ENCODE measurements at places on chromosomes 7 and 10.
A peak's percentile ranks its signal among the peaks of the same experiment; 100 is the strongest.

DNA sequence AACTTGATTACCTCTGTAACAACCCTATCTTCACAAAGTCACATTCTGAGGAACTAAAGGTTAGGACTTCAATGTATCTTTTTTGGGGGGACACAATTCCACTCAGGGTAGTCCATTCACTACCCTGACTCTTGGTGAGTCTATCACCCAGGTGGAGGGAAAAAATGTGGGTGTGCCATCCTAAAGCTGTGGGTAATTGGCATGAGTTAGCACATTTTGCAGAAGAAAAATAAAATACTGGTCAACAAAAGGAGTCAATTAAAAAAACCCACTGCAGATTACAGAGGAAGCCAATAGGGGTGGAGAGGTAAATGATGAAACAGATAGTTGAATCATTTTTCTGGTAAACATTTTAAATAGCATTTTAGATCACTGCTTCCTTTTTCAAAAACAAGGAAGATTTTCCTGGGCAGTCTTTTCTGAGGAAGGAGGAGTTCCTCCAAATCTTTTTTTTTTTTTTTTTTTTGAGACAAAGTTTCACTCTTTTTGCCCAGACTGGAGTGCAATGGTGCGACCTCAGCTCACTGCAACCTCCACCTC, 5.1 kb upstream of the BLVRA start:
- no peak for DNase-seq

- DNase-seq, result no peak
These were observed 637.9 kb downstream of the NXPH1 start for GRCh38 chr7:9071160-9071762.

DNA sequence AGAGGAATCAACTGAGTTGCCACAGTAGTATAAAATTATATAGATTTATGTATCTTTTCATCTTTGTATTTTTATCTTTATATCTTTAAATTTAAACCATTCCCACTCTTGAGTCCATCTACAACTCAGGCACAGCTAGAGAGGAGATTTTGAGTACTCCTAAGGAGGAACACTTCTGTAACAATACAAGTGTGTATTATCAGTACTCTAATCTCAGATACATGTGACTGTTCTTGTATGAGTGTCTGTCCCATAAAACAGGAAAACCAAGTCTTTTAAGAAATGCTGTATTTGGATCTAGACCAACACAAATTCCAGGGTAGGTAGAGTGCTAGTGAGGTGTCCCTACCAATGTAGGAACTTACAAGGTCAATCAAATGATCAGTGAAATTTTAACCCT, 1428.0 kb upstream of the LRRTM3 start:
- DNase-seq, result no peak

GRCh38 chr10:11329062-11329673, 282.3 kb downstream of the USP6NL start:
- DNase-seq, result no peak

DNA sequence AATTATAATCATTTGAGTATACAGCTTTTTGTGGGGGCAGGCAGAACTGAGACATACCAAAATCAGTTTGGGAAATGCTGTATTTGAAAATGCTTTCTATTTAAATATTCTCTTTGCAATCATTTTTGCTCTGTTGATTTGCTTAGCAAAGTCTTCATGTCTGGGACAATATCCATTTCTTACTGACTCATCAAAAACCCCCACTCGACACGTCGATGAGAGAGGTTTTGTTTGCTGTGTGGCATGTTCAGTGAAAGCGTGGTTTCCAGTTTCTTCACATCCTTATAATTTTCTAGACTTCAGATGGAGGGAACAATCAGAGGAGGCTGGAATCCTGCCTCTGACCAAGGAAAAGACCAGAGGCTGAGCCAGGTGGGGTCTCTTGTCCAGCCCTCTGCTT, 28.9 kb downstream of the HTRA1 start:
- DNase-seq, result no peak

DNA sequence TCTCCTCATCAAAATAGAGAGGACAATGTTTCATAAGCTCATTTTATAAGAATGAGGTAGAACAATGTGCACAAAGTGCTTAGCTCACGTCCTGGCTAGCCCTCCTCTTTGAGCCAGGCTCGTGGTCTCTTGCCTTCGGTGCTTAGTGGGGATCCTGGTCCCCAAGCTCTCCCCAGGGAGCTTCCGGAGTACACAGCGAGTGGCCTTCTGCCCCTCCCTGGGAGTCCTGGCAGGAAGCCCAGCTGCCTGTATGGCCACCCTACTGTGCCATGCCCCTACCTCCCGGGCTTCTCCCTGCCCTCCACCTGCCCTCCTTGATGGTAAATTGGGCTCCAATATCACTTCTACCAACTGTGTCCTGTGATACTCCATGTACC, 868 bp downstream of the MYO1G start:
- DNase-seq, result no peak

DNA sequence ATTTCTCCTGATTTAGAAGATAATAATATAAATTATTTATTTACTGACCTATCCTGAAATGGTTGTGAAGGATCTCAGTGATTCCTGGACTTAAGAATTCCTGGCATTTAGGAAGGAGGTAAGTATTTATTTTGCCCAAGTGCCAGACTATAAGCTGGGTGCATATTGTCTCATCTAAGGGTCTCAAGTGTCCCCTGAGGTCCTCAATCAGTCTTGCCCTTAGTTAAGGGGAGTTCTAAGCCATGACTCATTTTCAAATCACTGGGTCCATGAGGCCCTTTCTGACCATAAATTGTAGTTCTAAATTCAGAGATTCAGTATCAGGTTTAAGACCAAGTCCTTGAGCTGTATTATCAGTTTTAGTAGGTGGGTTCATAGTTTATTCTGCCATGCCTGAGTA, 251.6 kb upstream of the MEOX2 start:
- DNase-seq, result no peak

- no peak for DNase-seq
These were observed 22.4 kb downstream of the NAMPT start for GRCh38 chr7:106262221-106262881.

- DNase-seq, result no peak
These were observed 295.3 kb upstream of the COBL start for GRCh38 chr7:51611937-51612336.

GRCh38 chr7:75758491-75758890, 13.5 kb downstream of the CCL26 start:
- no peak for DNase-seq

GRCh38 chr10:4057725-4058513, 272.9 kb upstream of the KLF6 start:
- DNase-seq, result no peak

DNA sequence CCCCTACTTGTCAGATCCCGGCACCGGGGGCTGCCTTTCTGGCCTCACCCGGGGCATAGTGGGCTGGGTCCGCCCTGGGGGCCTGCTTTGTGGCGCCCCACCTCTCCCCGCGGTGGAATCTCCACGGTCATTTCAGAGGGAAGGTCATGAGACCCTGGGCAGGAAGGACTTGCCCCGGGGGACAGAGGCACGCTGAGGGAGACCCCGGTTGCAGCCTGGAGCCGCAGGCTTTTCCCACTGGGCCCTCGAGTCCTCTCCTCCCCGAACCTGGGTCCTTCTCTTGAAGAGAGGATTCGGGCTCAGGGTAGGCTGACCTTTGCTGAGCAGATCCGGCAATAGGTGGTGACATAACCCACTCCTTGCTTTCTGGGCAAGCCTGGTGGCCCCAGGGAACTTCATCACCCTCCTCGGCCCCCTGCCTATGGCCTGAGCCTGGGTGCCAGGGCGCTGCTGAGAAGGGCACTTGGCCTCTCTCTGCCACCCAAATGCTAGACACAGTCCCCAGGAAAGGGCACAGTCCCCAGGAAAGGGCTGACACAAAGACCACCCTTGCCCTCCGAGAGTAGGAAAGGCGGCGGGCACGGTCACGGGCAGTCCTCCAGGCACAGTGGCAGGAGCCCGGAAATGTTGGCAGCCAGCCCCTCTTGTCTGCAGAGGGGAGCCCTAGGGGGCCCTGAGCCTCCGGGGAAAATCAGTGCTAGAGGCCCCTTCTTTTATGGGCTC, 36.2 kb downstream of the FKBP6 start:
- DNase-seq, result no peak

DNA sequence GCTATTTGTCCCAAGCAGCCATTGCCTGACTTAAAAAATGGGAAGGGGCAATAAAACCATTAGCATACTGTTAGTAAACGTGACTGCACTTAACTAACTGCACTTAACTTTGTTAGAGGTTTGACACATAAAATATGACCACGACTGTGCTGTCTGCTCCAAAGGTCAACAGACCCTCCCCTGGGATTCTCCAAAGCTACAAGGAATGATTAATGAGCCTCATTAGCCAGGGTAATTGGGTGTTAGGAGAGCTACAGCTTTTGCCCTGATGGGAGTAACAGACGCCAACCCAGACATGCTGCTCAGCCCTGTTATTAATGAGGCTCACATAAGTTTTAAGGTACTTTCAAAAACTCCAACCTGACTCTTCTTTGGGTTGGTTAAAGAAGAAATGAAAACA, 129.4 kb upstream of the PLPP4 start:
- DNase-seq, result no peak

DNA sequence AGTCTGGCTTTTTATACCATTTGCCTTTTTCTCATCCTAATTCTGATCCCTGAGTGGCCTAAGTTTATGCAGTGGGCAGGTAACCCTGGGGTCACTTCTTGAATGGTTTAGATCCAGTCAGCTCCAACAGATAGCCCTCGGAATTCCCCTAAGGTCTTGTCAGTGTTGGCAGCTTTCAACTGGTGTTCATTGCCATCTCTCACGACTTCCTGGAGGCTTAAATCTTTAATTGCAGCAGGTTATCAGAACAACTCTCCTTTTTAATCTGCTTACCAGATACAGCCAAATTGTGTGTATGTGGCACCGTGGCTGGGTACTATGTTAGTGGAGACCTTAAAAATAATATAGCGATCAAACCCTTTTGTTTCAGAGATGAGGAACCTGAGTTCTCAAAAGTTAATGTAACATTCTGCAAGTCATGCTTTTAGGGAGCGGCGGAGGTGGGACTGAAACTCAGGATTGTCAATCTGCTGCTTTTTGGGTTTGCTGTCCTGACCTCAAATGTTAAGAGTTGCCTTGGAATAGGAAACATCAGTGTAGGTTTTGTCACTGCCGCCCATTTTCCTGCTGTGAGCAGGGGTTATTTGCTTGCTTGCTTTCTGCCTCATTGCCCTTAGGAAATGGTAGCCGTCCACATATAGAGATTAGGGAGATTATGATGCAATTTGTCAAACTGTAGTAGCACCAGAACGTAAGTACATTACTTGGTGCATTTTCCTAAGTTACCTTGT, 818 bp downstream of the DLD start:
- DNase-seq, result peak; percentile 39

DNA sequence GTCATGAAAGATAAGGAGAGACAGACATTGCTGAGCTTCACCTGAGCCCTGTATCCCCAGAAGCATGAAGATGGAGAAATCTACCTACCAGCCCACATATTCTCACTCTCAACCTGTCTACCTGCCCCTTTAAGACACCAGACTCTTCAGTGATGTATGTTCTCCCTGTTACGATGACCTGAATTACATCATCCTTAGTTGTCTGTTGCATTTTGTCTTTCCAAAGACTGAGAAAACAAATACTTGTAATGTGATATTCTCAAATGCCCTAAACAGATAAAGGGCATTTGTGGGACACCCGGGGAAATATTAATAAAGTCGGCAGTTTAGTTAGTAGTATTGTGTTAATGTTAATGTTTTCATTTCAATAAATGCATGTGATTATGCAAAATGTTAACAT, 305.8 kb upstream of the IGFBP3 start:
- no peak for DNase-seq

DNA sequence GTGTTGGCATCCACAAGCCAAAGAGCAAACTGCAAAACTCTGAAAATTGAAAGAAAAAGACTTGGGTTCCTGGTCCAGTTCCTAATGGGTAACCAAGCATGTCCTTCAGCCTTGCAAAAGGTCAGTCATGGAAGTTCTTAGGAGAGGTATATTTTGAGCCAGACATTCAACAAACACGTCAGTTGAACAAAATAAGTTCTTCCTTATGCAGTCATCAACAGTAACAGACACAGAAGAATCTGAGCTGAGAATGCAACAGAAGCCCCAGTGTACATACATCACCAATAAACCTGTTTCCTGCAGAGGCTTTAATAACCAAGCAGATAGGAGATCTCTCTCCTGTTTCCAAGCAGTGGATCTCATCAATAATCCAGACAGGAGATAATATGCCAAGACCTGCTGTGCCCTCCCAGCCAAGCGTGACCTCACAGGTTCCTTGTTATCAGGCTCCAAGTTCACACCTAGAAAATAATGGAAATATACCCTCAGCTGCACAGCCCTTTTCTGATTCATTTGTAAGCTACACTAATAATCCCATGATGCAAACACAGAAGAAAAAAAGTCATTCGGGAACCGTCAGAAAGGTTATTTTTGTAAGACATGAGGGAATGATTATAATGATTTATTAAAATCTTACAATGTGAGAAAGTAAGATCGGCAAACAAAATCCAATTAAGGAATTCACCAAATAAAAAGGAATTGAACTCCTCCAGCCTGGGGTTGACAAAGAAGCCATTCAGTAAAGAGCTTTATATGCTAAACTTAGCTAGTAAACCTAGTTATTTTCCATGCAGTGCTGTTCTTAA, 90.7 kb downstream of the DGKI start:
- DNase-seq, result no peak

DNA sequence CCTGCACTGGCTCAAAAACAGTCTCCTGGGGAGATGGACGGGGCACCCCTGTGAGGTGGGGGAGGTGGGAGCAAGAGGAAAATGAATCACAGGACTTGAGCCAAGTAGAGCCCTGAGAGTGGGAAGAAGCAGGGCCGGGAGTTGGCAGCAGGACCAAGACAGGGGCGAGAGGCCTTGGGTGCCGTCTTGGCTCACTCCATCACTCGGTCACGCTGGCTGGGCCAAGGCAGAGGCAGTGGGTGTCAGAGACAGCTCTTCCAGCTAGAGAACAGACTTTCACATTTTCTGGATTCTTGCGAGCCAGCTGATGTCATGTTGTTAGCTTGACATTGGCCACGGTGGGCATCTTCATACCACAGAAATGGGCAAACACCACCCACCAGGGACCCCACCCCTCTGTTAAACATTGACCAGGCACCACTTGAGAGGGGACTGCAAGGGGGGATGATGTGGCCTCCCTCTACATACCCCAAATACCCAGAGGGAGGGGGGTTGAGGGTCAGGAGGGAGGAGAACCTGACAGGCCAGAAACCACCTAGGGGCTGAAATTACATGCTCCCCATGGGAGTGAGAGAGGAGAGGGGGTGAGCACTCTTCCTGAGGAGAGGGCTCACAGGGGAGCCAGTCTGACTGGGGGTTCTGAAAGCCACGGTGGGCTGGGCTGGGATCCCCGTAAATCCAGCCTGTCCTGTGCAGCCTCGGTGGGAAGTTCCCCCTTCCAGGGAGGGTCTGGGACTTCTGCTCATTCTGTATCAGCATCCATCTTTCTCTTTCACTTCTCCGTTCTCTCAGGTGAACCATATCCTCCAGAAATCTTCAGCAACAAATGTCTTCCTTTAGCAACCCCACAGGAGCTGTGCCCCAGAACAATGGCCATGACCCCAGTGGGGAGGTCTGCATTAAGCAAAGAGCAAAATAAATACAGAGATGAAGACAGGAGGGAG, 19.6 kb downstream of the CAMK2B start:
- no peak for DNase-seq

DNA sequence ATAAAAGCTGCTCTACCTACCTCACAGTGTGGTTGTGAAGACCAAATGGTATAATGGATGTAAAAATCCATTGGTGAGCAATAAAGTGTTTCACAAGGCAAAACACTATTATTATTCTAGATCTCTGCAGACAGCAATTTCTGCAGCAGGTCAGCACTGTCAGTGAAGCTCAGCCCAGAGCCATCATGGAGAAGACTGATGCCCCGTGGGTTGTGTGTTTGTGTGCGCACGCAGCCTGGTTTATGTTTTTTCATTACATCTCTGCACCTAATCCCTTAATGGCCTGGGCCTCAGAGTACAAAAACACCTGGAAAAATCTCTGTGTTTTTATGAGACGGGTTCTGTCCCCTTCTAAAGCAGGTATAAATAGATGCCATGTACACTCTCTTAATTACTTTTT, 64.2 kb downstream of the PARP12 start:
- no peak for DNase-seq

Data from CD4-positive, alpha-beta T cell treated with Interleukin-4 for 4 hours (primary cell).